ENCODE measurements at places on chromosomes 5 and 9.

- no peak for DNase-seq
Observed at GRCh38 chr9:81596679-81597418, 92.5 kb downstream of the TLE1 start.

- no peak for DNase-seq
Observed at GRCh38 chr9:71136696-71137095, 15.3 kb upstream of the TRPM3 start.

DNA sequence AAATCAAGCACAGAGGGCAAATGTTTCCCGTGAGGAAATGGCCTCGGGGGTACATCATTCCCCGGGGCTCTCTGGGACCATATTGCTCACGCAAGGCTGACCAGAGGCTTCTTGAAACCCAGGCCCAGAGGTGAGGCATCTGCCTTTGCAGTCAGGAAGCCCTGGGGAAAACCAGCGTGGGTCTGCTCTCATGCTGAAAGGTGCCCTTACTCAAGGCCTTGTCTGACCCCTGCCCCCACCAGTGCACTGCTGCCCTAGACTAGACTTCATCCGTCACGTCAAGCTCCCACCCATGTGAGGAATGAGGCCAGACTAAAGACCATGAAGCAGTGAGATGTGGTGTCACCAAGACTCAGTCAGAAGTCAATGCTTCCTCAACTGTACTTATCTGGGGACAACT is 66.1 kb downstream of the PAX5 start:
- no peak for DNase-seq

GRCh38 chr5:22431840-22432239 is 421.3 kb downstream of the CDH12 start:
- no peak for DNase-seq

DNA sequence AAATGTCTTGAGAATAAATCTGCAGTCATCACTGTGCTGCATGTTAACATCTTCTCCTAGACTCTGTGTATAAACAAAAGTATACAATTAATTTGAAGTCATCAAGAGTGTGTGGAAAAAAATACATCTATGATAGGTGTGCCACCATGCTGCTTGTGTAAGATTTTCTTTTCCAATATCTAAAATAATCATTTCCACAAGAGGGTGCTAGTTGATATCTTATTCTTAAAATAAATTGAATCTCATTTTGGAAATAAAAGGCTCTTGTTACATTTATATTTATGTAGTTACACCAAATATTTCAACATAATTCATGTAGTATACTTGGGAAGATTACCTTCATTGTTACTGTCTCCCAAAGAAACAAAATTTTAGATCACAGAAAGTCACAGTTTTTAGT is 14.1 kb upstream of the MOCS2 start:
- no peak for DNase-seq

DNA sequence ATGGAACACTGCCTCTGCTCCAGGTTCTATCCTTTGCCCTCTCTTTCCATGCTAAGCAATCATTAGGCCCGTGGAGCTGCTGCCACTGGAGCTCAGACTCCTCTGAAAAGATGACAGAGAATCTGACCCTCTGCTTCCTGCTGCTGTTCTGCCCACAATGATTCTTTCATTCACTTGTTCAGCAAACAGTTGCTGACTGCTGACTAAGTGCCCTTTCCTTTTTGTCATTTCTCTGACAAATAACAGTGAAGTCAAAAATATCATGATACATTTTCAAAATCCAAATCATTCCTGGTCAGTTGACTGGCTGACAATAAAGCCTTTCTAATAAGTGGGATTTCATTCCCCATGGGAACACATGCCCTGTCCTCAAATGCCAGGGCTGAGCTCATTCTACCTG is 110.1 kb downstream of the SIL1 start:
- DNase-seq: no peak

DNA sequence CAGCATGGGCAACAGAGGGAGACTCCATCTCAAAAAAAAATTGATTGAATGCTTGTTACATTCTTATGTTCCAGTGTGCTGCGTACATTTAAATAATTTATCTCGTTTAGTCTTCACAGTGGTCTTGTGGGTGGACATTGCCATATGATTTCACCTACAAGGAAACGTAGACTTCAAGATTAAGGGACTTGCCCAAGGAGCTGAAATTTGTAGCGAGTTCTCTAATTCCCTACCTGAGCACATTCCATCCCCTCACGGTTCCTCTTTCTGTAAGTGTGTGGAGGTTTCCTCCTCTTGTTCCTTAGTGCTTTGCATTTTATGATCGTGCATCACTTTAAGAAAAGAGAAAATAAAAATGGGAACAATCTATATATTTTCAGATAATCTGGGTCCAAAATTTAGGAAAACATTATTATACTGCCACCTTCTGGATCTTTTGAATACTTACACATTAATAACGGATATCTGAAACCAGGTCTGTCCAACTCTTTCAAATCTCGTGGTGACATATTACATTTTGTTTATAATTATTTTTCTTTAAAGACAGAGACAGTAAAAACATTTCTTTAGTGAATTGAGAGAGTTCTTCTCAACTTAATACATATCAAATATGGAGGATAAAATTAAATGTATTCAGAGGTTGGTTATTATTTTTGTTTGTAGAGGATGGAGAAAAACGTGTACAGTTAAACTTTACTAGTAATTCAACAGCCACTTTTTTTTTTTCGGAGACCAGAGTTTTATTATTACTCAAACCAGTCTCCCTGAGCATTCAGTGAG is 29.9 kb upstream of the C7 start:
- DNase-seq: no peak

GRCh38 chr5:8828596-8829322 is 717.1 kb downstream of the SEMA5A start:
- no peak for DNase-seq

DNA sequence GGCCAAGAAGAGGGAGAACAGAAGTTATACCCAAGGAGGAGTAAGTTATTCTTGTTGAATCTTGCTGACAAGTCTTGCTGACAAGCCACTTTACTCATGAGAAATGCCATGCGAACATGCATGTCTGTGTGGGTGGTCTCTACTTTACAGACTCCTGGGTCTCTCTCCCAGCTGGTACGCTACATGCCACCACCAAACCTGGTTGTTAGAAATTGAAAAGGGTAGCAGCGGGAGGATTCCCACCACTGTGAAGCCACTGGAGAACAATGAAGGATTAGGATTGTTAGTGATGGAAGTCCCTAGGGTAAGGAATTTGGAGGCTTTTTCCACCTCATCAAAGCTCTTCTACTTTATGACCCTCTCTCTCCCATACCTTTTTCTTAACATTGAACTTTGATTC is 53.6 kb upstream of the GABRB2 start:
- no peak for DNase-seq

DNA sequence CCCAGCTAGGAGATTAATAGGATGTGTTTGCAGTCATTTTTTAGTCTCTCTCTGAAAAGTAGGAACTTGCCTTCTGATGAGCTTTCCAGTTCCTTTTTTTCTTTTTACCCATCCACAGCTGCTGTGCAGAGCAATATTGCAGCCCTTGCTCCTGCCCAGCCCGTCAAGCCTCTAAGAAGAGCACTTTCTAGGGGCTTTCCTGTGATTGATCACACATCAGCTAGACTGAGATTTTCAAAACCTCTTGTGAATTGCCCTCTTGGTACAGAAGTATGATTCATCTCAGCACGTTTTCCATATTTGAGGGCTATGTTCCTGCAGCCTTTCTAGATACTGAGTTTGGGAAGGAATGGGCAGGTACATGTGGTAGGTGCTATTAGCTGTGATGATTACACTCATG is 93.9 kb downstream of the GALNT10 start:
- DNase-seq: peak; percentile 10

DNA sequence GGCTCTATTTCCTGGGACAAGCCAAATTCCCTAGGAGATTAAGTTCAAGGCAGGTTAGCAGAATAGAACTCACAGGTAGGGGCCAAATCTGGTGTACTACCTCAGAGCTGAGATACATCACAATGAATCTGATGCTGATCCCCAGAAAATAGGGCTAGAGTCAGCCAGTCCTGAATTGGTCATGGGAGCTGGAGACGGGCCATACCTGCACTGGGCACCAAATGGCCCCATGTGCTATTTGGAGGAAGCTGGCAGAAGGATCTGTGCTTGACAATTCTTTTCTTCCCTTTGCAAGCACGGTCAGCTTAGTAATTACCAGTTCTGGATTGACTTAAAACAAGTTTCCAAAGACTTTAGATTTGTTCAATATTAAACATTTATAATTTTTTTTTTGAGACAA is 10.4 kb upstream of the GNAQ start:
- no peak for DNase-seq

DNA sequence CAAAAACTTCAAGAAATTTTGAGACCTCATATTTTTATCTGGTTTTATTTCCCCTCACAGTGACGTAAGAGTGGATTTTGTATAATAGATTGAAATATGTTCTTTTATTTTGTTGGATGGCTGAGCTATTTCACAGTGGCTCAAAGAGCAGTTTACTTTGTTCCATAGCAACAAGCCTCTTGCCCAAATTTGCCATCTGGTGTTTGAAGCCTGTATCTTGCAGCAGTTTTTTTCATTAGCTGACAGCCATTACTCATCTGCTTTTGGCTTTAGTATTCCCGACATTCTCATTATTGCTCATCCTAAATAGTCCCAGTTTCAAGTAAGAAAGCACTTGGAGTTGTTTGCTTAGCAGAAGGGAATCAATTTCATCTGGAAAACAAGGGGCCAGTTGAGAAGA is 36.3 kb downstream of the GDA start:
- DNase-seq: peak; percentile 42

DNA sequence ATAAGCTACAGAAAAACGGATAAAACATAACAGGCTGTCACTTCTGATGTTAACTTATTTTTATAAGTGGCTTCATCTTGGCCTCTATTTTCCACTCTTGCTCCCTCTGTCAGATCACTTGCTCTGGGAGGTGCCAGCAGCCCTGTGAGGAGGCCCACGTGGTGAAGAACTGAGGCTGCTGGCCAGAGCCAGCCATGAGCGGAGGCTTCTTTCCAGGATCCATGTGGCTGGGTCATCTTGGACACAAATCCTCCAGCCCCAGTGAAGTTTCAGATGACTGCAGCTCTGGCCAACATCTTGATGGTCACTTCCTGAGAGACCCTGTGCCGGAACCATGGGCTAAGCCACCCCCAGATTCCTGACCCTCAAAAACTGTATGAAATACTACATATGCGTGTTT is 7.5 kb upstream of the CMBL start:
- DNase-seq: no peak

DNA sequence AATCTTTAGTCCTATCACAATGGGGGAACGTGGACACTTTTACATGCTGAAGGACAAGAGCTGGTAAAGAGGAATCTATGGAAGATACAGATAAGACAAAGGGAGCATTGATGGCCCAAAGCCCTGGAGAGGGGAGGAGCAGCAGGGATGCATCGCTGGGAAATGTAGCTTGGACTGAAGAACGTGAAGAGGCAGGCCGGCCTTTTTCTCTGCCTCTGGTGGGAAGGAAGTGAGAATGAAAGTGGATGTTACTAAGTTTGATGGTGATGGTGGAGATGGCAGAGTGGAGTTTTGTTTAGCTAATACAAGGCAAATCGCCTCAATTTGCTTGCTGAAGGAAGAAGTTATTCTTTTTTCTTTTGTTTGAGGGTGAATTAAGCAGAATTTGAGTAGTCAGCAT is 124.6 kb upstream of the TAF11L2 start:
- no peak for DNase-seq

- DNase-seq: no peak
Observed at GRCh38 chr5:167708449-167708848, 583.0 kb upstream of the WWC1 start.

GRCh38 chr9:135267191-135267809 is 179.8 kb downstream of the OLFM1 start:
- no peak for DNase-seq

- no peak for DNase-seq
Observed at GRCh38 chr9:109767404-109767803, 12.6 kb upstream of the PALM2AKAP2 start.

GRCh38 chr9:2299156-2299842 is 284.2 kb downstream of the SMARCA2 start:
- DNase-seq: no peak

All from hippocampal formation (tissue), 2 donors.